ENCODE measurements at places on chromosomes 11 and 22.

DNA sequence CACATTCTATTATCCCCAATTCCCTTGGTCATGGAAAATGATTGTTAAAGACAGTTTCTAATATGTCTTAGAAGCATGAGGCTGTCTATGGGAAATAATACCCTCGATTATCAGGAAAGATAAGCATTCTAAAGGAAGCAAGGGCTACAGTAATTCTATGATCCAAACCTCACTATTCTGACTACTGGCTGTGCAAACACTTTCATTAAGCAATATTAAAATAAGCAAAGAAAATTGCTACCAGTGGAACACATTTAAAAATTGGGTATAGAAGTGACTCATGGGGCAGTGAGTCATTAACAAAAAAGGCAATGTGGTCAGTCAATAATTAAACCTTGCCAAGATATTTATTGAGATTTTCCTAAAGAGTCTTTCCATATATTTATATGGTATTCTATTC lies 1415.2 kb upstream of the TENM4 start:
- DNase-seq, result no peak

GRCh38 chr22:43476751-43477725 lies 65.2 kb downstream of the MPPED1 start:
- DNase-seq, result no peak

- DNase-seq, result no peak
These were observed 2.4 kb upstream of the TRABD start for GRCh38 chr22:50183141-50183971.

- DNase-seq, result no peak
These were observed 737 bp downstream of the BCL2L13 start for GRCh38 chr22:17639247-17639741.

DNA sequence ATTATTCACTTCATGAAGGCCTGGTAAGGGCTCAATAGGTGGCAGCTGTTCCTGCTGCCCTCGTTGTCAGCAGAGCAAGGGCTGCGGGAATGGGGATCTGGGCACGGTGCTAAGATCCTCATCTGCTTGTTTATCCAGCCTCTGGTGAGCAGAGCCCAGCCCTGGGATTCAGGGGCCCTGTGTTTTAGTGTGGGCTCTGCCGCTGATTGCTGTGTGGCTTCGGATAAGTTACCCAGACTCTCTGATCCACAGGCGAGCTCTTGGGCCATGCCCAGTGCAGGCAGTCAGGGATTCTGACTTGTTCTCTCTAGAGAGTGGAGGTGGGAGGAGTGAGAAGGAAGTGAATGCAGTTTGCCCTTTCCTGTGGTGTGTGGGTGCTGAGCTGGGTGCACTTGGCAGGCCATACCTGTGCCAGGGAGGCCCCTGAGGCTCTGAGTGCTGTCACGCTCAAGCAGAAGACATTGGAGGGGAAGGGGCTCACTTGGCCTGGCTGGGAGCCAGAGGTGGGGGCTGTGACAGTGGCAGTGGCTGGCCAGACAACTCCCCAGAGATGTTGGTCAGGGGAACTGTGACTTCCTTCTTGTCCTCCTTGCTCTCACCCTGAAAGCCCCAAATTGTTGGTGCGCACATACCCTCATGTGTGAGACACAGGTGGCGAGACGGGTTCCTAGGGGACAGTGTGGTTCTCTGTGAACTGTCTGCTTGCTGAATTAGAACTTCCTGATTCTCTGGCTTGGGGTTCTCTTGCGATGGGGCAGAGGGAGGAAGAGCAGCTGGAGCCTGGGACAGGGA lies 43.7 kb downstream of the CD82 start:
- no peak for DNase-seq

GRCh38 chr11:63506876-63507275 lies 992 bp downstream of the LGALS12 start:
- DNase-seq, result no peak

DNA sequence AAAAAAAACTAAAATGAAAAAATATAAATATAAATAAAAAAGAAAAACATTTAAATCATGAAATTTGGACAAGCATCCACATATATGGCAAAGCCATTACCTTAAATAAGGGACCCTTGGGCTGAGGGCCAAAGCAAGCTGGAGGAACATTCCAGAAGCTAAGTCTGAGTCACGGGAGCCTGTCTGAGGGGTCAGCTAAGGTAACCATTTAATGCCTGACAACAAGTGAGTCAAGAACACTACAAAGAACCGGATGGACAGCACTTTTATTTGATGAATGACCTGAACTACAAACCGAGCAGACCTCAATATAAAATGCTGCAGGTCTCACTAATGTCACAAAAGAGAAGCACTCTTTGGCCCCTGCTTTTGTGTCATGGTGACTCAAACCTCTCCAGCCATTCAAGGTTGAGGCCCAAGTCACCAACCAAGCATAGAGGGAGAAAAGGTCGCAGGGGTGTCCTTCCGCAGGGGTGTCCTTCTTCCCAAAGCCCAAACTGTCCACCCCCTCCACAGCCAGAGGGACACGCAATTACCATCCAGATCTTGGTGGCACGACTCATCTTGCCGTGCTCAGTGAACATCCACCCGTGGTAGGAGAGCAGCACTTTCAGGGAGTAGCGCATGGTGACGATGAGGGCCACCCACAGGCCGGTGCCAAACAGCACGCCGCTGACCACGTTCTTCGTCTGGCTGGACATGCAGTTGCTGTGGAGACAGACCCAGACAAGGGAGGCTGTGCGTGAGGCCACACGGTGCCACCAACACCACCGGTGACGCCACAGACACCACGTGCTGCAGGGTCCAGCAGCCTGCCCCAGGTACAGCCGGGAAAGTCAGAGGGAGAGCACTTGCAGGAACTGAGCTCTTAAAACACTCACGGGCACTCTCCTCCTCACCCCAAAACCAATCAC lies 34.5 kb downstream of the CPT1A start:
- DNase-seq, result no peak

GRCh38 chr11:82719361-82720105 lies 14.1 kb downstream of the FAM181B start:
- no peak for DNase-seq

DNA sequence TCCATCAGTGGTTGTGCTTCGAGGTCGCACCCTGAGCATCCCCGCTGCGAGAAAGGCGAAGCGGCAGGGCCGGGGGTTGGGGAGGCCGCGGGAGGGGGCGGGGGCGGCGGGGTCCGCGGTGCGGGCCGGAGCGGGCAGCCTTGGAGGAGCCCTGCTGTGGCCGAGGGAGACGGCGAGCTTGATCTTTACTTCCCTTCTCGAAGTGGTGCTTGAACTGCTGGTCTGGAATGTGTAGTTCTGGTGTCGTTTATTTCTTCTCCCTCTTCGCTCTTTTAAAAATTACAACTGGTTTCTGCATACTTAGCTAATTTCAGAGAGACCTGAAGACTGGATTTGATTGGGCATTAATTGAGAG lies 1.1 kb downstream of the APLP2 start:
- DNase-seq, result no peak

GRCh38 chr11:46429717-46430116 lies 38.1 kb upstream of the CHRM4 start:
- no peak for DNase-seq

DNA sequence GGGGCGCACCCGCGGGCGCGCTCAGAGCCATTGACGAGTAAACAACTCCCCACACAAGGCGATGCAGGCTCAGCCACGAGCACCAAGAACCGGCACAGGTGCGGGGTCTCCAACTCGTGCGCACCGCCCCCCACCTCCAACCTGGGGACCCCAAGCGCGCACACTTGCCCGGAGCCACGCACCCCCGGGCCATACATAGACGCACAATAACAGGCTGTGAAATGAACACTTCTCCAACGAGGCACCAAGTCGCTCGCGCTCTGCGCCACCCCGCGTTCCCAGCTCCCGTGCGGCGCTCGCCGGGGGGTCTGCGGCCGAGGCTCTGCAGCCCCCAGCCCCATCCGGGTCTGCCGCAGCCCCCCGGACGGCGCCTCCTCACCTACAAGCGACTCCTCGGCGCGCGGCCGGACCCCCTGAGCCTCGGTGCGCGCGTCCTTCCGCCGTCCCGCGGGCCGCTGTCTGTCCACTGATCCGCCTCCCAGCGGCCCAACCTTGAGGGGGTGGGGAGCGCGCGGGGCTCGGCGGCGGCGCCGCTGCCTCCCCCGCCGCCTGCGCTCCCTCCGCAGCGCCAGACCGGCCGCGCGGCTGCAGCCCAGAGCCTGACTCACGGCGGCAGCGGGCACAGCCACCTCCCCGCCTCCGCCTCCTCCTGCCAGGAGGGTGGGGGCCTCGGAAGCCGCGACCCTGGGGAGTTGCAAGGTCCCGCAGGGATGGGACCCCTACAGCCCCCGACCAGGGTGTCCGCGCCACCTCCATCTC lies 1.6 kb downstream of the IFITM10 start:
- no peak for DNase-seq
